ENCODE measurements at places on chromosomes 16 and 17.

DNA sequence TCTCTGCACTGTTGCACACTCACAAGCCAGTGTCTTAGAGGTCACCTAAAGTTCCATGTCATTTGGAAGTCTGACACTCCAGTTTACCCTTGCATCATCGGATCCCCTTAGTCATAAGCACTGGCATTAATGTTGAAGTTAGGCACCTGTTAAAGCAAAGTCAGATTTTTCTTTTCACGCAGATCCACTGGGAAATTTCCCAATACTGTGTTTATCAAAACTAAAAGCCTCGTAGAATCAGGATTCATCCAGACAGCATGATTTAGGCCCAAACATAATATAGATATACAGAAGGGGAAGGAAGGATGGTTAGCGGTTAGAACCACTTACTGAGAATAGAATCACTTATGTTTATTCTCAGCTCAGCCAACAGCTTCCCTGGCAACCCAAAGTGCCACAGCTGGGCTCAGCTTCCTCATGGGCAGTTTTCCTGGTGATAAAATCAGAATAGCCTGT, 30.1 kb upstream of the HAPSTR1 start:
- no peak for DNase-seq

DNA sequence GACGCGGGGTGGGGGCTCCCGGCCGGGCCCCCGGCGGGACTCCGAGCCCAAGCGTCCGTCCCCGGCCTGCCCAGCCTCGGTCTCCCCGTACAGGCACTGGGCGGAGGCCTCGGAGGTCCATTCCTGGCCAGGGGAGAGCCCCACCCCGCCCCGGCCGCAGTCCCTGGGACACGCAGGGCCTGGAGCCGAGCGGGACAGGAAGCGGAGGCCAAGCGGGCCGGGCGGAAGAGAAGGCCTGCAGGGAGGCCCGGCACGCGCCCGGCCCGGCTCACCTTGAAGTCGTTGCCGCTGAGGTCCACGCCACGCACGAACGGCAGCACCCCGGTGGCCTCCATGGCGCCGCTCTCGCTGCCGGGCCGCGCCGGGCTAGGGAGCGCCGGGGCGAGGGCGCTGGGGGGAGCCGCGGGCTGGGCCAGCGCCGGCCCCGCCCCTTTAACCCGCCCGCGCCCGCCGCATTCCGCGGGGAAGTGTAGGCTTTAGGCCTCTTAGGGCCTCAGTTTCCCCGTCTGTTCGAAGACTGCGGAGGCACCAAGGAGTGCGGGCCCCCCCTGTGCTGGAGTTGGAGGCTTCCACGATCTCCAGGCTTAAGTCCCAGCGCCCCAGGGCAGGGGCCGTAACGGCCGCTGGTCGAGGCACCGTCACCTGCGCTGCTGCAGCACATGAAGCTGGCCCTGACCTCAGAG, at the start of gene FLII:
TSS of gene FLII (minus strand) at position 383 of the 683 bp plus-strand sequence. CDS start at position 335, 48 bp downstream.
- no peak for DNase-seq

- peak; percentile 18 for DNase-seq
Observed at GRCh38 chr17:58755269-58755576, 431 bp upstream of the PPM1E start.

- DNase-seq, result no peak
Observed at GRCh38 chr17:16997514-16998429, 25.9 kb upstream of the TNFRSF13B start.

GRCh38 chr17:57344261-57344660, 87.9 kb downstream of the MSI2 start:
- DNase-seq, result no peak

- no peak for DNase-seq
Observed at GRCh38 chr17:49996495-49997300, 1.7 kb upstream of the DLX3 start.

- peak; percentile 29 for DNase-seq
Observed at GRCh38 chr16:19513377-19514053, 8.4 kb downstream of the GDE1 start.

DNA sequence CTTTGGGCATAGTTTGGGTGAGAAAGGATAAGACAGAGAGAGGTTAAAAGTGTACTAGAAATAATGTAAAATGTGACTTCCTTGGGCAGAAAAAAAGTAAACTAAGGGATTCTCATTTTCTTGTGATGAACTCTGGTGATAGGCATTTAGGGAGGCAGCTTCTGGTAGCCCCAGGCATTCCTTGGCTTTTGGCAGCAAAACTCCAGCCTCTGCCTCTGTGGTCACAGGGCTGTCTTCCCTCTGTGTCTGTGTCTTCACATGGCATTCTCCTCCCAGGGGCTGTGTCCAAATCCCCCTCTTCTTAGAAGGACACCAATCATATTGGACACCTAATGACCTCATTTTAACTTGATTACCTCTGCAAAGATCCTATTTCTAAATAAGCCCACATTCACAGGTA, 54.7 kb downstream of the HS3ST3B1 start:
- no peak for DNase-seq

DNA sequence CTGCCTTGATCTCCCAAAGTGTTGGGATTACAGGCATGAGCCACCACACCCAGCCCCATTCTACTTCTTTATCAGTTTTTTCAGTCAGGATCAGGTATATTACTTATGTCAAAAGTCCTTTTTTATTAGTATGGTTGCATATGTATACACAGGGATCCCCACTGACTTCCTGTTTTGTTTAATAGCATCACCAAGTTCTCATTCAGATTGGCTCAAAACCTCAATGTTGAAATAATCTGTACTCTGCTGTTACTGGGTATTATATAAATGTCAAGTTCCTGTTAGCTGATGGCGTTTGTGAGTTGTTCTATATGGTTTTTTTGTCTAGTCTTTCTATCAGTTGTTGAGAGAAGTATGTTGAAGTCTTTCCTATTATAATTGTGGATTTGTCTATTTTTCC, 168.5 kb downstream of the BCAS3 start:
- DNase-seq, result no peak

- DNase-seq, result no peak
Observed at GRCh38 chr16:10868596-10869469, 8.2 kb upstream of the CIITA start.

- no peak for DNase-seq
Observed at GRCh38 chr17:41354536-41354935, 3.9 kb upstream of the KRT33A start.

DNA sequence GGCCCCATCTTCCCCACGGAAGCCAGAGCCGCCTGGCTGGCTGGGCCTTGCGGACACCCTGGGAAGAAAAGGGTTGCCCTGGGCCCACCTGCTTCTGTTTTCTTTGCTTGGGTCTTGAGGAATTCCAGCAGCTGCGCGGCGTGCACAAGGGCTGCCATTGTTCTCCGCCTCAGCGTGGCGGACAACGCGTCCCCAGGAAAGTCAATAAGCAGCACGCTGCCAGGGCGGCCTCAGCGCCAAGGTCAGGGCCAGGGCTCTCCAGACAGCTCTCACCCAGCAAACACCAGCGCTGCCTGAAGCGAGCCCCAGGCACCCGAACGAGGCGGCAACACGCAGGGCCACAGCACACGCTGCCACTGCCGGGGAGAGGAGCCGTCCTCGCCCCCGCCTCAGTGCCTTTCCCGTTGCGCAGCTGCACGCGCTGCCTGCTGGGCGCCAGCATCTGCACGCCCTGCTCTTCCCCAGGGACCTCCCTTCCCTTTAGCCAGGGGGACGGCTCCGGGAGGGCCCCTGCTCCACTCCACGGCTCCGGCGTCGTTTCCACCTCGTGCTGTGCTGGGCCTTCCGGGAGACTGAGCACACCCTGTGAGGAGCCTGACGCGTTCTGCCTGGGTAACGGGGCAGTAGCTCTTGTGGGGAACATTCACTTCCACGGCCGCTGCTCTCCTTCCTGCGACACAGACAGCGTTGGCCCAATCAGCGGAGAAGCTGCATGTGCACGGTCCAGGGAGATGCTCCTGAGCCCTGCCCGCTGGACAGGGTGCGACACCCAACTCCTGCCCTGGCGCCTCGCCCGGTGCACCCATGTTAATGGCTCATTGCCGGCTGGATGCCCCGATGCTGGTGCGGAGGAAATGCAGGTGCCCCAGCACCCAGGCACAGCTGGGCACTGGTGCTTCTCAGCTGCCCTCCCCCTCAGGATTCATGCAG, 57.8 kb downstream of the LMF1 start:
- DNase-seq, result no peak

DNA sequence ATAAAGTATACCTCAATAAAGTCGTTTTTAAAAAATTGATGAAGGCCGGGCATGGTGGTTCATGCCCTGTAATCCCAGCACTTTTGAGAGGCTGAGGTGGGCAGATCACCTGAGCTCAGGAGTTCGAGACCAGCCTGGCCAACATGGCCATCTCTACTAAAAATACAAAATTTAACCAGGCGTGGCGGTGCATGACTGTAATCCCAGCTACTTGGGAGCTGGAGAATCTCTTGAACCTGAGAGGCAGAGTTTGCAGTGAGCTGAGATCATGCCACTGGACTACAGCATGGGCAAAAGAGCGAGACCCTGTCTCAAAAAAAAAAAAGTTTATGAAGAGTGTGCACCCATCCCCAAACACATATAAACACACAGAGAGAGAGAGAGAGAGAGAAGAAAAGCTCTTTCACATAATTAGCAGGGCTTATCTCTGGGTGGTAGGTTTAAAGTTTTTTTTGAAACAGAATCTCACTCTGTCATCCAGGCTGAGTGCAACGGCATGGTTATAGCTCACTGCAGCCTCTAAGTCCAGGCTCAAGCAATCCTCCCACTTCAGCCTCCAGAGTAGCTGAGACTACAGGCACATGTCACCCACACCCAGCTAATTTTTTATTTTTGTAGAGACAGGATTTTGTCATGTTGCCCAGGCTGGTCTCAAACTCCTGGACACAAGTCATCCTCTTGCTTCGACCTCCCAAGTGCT, 3.0 kb downstream of the SREBF1 start:
- no peak for DNase-seq

- no peak for DNase-seq
Observed at GRCh38 chr17:20028443-20028842, 19.3 kb downstream of the SPECC1 start.

DNA sequence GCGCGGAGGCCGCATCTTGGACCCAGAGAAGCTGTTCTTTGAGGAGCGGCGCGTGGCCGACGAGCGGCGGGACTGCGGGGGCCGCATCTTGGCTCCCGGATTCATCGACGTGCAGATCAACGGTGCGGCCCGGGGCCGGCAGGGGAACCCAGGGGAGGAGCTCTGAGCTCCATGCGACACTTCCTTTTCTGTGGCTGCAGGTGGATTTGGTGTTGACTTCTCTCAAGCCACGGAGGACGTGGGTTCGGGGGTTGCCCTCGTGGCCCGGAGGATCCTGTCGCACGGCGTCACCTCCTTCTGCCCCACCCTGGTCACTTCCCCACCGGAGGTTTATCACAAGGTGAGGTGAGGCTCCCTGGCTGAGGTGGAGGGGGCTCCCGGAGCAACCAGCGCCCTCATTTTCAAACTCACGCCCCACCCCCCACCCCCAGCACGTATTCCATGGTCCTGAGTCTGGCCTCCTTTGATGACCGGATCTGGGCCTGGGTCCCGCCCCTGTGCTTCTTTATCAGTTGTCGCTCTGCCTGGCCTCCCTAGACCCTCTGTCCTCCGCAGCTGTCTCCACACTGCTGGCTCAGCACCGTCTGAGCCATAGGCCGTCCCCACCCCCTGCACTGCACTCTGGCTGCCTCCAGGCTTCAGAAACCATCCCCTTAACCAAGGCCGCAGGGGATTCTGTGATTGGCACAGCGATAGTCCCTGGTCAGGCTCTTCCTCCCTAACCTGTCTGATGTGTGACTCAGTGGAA, 787 bp downstream of the AMDHD2 start:
- peak; percentile 40 for DNase-seq

DNA sequence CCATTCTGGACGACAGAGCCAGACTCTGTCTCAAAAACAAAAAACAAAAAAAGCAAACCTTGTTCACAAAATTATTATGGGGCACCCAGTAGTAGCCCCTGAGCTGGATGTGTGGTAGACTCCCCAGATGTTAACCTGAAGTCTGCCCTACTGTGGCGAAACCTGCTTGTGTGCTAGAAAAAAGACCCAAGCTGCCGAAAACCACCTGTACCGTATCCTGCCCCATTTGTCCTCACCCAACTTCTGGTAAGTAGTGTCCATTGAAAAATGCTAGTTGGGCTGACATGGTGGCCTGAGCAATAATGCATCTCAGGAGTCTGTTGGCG, 9.1 kb downstream of the RMI2 start:
- no peak for DNase-seq

DNA sequence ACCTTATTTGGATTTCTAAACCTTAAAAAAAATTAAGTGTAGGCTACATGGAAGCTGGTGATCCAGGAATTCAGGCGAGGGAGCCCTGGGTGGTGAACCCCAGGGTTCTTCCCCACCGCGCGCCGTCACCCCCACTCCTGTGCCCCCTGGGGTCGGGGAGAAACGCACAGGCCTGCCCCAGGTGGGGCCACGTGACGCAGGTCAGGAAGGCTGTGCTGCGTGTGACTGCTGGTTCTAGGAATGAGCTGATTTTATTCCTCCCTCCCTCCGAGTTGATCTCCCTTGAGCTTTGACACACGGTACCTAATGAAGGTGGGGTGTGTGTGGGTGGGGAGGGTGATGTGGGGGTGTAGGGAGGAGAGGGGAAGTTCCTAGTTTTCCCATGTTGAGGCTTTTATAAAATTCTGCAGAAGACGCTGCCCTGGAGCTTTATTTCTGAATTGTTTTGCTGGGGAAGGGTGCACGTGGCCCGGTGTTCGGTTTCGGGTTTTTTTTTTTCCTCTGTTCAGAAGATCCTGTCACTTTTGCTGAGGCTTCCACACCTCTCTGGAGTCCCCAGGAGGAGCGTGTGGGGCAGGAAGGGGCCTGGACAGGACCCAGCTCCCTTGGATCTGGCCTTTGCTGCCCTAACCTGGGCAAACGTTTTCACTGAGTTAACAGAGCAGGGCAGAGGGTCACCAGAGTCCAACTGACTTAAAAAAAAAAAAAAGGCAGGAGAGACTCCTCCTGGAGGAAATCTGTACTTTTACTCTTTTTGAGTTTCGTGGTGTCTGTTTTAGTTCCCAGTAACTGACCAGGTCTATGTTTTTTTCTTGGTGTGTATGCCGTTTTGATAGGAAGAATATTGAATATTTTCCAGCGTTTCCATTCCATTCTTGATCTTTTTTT, 55.8 kb upstream of the GSE1 start:
- no peak for DNase-seq

DNA sequence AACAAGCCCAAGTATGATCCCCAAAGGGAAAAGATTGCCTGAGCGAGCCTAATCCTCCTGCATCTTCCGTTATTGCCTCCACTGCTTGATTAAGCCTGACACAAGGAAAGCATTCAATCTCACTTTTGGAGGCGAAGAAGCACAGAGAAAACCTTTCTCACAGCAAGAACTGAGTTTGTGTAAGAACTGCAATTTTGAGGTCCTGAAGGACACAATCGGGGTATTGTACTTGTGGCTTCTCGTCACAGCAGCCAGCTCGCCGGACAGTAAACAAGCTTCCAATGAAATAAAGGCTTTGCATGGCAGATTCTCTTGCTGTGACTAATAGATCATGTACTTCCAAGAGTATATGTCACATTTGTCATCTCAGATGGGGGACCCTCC, 18.7 kb upstream of the FOXF1 start:
- DNase-seq, result no peak

All from renal cortical epithelial cell (primary cell).